ENCODE measurements at places on chromosomes 3 and 15.

DNA sequence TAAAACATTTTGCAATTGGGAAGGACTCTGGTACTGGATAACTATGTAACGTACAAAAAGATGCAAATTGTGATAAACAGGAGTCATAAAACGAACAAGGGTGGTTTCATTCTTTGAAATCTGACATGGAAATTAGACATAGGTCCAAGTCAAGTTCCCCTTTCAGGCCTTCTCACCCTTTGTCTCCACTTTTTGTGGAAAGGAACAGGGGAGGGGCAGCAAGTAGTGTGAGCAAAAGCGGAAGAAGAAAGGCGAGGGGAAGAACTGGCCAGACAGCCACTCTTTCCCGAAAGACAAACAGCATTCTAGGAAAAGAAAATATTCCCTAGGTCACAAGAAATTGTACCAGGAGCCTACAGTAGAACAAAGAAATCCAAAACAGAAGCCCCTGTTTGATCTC is 52.6 kb downstream of the MCF2L2 start:
- no peak for DNase-seq

GRCh38 chr15:37112971-37113670 is 12.8 kb upstream of the MEIS2 start:
- DNase-seq = no peak

GRCh38 chr3:123953735-123954134 is 7.3 kb downstream of the CCDC14 start:
- no peak for DNase-seq

DNA sequence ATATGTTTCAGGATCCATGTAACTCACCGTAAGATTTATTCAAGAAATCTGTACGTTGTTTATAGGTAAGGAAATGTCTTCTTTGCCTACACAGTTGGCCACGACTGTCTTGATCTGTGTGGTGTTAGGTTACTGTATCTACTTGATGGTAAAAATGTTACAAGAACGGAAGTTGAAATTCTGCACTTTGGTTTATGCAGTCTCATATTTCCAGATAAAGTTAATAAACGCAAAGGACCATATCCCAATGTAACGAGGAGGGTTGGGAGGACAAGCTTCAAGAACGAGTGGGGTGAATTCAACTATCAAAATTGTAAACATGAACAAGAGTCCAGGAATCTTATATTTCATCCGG is 1.0 kb downstream of the USF3 start:
- peak; percentile 50 for DNase-seq

DNA sequence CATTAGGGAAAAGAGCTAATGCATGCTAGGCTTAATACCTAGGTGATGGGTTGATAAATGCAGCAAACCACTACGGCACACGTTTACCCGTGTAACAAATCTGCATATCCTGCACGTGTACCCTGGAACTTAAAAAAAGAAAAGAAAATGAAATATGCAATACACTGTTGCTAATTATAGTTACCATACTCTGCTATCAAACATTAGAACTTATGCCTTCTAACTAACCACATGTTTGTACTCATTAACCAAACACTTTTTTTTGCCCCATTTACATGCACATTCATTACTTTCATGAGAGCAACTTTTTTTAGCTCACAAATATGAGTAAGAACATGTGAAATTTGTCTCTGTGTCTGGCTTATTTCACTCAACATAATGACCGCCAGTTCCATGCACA is 253.1 kb downstream of the CGGBP1 start:
- DNase-seq = no peak

- DNase-seq = peak; percentile 38
Observed at GRCh38 chr15:64004587-64004986, 41.7 kb downstream of the DAPK2 start.

DNA sequence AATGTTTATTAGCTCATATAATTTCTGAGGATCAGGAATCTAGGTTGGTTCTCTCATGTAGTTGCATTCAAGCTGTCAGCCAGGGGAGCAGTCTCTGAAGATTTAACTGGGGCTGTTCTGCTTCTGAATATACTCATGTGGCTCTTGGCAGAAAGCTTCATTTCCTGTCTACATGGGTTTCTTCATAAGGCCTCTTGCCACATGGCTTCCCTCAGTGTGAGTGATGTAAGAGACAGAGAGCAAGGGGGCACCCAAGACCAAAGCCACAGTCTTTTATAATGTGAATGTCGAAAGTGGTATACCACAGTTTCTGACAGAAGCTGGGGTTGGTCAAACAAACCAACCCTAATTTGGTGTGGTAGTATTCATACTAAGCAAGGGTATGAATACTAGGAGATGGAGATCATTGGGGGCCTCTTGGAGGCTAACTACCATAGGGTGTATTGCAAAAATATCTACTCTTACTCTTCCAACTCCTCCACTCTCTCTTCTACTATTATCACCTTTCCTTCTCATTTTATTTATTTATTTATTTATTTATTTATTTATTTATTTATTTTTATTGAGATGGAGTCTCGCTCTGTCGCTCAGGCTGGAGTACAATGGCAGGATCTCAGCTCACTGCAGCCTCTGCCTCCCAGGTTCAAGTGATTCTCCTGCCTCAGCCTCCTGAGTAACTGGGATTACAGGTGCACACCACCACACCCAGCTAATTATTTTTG is 123.8 kb downstream of the B3GALNT1 start:
- peak; percentile 47 for DNase-seq

DNA sequence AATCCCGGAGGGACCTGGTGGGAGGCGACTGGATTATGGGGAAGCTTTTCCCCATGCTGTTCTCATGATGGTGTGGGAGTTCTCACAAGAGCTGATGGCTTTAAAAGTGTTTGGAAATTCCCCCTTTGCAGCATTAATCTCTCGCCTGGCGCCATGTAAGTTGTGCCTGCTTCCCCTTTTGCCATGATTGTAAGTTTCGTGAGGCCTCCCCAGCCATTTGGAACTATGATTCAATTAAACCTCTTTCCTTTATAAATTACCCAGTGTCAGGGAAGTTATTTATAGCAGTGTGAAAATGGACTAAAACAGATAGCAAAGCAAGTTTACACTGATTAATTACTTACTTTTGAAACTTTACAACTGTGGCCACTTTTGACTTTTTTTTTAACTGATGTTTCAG is 10.6 kb upstream of the U2SURP start:
- no peak for DNase-seq

GRCh38 chr3:187504435-187504834 is 136.2 kb downstream of the RTP4 start:
- no peak for DNase-seq
